ENCODE measurements at places on chromosomes 3 and 15. TPM values are rescaled to one million over a fixed set of nuclear protein-coding genes. Genes with fewer than 3 reads are reported as not detected.

The SEMA3G gene
- 0.06 TPM for total RNA-seq

The TMA7 gene
- 277 TPM for total RNA-seq

The SAMMSON gene
- total RNA-seq, result not detected

The IL16 gene
- 0.02 TPM for total RNA-seq

The DOCK3 gene
- total RNA-seq, result 0.38 TPM

The MAGI1 gene
- total RNA-seq, result 4.0 TPM

The MPI gene
- total RNA-seq, result 33.9 TPM

The ADAMTS17 gene
- total RNA-seq, result 0.42 TPM

The DLEC1 gene
- total RNA-seq, result 0.09 TPM

The FMN1 gene
- total RNA-seq, result 0.46 TPM

The KCNMB3 gene
- 1.4 TPM for total RNA-seq

The COL6A6 gene
- not detected for total RNA-seq

The IP6K2 gene
- 54.6 TPM for total RNA-seq

The ARGFX gene
- not detected for total RNA-seq

The RNF7 gene
- 129 TPM for total RNA-seq

The CTXND1 gene
- total RNA-seq, result 0.01 TPM

The EPB42 gene
- not detected for total RNA-seq

The RAB5A gene
- total RNA-seq, result 46.5 TPM

The CCDC54 gene
- not detected for total RNA-seq

The RAD54L2 gene
- total RNA-seq, result 3.9 TPM

The ADGRG7 gene
- not detected for total RNA-seq

The GP9 gene
- not detected for total RNA-seq

Measured in A549 treated with AZD2906 at 1 μM for 4 hours (cell line).